Tibial nerve (tissue), 4 donors: ENCODE measurements at places on chromosomes 2 and 18. TPM values are rescaled to one million over a fixed set of nuclear protein-coding genes. Genes with fewer than 3 reads are reported as not detected.

GRCh38 chr2:11346023-11346482 lies 1.6 kb upstream of the ROCK2 start:
- DNase-seq = no peak

The ATG9A gene
- 35.7 TPM for total RNA-seq

The BOLL gene
- not detected for total RNA-seq

The HJURP gene
- total RNA-seq = 0.22 TPM

GRCh38 chr2:142791335-142791734 lies 86.1 kb upstream of the KYNU start:
- no peak for DNase-seq

The CRYGC gene
- not detected for total RNA-seq

The REEP1 gene
- 2.1 TPM for total RNA-seq

- no peak for DNase-seq
Observed at GRCh38 chr2:135050684-135051083, 1.4 kb upstream of the RAB3GAP1 start.

GRCh38 chr2:101204400-101205115 lies 48.1 kb upstream of the CNOT11 start:
- DNase-seq = no peak

The ATP6V1B1 gene
- total RNA-seq = 1.2 TPM

DNA sequence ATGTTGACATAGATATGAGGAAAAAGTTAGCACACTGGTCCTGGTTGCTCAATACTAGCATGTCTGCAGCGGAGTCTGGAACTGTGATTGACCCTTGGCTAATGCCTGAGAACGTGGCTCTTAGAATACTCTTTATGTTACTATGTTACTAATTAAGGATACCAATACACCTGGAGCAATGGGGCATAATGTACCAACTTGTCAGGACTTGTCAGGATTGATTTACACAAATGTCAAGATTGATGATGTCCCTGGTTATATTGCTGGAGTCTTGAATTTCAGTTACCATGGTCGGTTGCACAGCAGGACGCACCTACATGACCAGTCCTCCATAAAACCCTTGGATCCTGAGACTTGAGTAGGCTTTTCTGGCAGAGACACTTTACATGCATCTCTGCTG lies 810.9 kb downstream of the CPS1 start:
- DNase-seq = no peak

The HOXD13 gene
- not detected for total RNA-seq

DNA sequence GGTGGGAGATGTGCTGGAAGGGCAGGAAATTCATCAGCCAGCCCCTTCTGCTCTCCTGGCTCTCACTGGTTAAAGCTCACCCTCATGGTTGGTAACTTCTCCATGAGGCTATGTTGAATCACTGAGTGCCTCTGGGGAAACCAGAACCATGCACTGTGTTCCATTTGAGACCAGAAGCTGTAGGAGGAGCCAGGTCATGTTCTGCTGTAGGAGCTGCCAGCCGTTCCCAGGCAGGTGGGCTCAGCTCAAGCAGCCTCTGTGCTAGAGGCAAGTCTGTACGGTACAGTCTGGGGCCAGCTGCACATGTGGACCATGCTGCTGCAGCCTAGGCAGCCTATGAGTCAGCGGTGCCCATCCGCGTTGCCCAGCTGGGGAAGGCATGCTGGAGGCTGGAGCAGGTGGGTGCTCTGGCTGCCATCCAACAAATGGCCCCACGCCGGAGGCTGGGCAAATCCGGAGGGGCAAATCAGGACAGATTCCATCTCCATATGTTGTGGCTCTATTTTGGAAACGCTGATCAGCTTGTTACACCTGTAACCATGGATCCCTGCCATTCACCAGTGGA lies 22.0 kb upstream of the KCNF1 start:
- no peak for DNase-seq

DNA sequence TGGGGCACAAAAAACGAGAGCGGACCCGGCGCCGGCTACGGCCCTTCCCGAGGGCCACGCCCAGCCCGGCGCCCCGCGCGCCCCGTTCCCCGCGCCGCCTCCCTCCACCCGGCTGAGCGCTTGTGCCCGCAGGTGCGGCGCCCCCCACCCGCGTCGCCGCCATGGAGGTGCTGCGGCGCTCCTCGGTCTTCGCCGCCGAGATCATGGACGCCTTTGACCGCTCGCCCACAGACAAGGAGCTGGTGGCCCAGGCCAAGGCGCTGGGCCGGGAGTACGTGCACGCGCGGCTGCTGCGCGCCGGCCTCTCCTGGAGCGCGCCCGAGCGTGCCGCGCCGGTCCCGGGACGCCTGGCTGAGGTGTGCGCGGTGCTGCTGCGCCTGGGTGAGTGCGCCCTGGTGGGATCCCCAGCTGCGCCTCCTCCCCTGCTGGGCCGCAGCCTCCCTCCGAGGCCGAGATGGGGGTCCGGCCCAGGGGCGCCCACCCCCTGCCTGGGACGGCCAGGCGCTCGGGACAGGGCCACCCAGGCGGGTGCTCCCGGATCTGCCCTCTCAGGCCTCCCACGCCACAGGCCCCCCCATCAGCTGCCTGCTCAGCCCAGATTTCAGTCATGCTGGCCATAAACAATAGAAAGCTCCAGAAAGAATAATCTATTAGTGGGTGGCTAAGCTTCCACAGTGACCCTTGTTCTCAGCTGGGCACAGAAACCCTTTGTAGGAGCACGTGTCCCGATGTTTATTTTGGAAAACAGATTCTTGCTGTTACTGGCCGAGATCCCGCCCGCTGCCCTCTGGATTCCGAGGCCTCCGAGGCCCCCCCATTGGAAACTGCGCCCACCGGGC lies 997 bp downstream of the BOK start:
- no peak for DNase-seq

DNA sequence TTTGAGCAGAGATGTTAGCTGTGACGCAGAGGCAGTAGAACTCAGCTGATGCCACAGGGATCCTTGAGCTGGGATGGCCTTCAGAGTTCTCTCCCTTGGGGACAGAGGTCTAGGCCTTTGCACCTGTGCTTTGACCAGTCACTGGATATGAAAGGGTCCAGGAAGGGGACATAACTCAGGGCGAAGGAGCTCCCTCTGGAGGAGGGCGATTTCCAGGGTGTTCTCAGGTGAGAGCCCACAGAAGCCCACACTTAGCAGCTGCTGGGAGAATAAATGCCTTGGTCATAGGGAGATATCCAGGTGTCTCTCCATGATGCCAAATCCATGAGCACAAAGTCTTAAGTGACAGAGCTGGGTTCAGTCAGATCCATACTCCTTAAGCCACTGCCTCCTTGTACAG lies 369.2 kb downstream of the NYAP2 start:
- DNase-seq = no peak

The CRYGD gene
- not detected for total RNA-seq

The TCF23 gene
- not detected for total RNA-seq

DNA sequence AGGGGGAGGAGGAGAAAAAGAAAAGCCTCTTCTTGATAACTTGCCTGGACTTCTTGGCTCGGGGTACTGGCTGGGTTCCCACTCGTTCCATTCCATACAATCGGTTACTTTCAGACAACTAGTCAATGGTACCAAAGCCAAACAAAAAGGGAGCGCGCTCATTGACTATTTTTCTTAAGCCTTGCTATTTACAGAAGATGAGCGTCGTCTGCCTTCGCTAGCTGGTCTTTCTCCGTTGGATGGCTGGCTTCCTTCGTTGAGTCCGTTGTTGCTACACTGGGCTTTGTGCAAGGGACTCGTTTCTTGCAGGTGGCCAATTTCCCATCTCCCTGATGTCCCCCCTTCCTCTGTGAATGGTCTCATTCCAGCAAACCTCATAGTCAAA lies 260.4 kb downstream of the ZNF516 start:
- DNase-seq = no peak

GRCh38 chr2:43609290-43609918 lies 13.6 kb upstream of the THADA start:
- DNase-seq = peak; percentile 61

The SPC25 gene
- not detected for total RNA-seq

DNA sequence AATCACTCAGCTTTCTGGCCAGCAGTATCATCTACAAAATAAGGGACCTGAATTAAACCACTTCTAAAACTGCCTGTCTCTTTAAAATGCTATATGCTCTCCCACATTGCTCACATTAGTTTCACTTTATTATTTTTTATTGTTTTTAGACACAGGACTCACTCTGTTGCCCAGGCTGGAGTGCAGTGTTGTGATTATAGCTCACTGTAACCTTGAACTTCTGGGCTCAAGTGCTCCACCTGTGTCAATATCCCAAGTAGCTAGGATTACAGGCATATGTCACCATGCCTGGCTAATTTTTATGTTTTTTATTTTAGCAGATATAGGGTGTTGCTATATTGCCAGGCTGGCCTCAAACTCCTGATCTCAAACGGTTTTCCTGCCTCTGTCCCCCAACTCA lies 591.3 kb upstream of the ZNF804A start:
- no peak for DNase-seq

DNA sequence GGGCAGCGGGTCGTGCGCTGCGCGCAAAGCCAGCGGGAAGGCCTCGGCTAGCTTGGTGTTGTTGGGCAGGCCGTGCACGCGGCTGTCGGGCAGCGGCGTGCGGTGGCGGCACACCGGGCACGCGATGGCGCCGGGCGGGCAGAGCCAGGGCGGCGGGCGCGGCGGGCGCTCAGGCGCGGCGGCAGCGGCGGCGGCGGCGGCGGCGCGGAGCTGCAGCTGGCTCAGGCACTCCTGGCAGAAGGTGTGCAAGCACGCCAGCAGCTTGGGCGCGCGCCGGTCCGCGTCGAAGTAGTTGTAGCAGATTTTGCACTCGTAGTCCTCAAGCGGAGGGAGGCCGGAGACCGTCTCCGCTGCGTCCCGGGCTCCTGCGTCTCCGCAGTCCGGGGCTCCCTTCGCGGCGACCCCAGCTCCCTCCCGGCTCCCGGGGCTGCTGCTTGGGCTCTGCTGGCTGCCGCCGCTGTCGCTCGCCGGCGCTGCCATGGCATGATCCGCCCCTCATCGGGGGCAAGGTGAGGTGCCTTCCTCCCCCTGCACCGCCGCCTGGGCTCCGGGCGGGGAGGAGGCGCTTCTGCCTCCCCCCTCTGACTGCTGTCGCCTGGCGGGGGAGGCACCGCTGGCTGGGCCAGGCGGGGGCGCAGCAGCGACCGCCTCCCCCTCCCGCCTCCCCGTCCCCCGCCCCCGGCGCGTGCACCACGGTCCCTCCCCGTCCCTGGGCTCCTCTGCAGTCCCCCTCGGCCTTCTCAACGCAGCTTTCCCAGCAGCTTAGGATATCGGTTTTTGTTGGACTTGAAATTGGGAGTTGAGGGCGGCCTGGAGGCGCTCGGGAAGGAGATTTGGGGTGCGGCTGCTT lies 21.0 kb upstream of the PAX3 start:
- DNase-seq = no peak

GRCh38 chr2:202147775-202148174 lies 74.7 kb downstream of the KIAA2012 start:
- DNase-seq = no peak

The SDC1 gene
- total RNA-seq = 0.78 TPM

DNA sequence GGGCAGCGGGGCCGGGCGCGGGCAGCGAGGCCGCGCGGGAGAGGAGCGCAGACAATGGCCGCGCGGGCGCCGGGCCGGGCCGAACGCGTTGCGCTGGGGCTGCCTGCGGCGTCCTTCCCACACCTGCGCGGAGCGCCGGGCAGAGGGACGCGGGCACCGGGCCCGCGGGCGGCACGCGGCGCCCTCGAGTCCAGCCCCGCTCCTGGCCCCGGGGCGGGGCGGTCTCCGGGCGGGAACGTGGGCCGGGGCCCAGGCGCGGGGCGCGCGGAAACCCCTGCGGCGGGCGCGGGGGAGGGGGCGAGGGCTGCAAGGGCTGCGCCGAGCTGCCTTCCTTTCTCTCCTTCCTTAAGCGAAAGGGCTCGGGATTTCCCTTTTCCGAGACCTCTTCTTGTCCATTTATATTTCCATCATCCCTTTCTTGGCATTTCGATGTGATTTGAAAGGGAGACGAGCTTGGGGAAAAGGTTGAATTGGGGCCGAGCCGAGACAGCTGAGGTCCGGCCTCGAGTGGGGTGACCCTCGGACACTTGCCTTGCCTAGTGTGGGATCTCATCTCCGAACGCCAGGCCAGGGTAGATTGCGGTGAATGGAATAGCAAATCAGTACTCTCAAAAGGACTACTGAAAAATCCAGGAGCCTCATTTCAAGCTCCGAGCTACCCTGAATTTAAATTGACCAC lies 676 bp downstream of the KLHL23 start:
- DNase-seq = no peak

The TWIST2 gene
- 140 TPM for total RNA-seq

The C1QL2 gene
- total RNA-seq = not detected

DNA sequence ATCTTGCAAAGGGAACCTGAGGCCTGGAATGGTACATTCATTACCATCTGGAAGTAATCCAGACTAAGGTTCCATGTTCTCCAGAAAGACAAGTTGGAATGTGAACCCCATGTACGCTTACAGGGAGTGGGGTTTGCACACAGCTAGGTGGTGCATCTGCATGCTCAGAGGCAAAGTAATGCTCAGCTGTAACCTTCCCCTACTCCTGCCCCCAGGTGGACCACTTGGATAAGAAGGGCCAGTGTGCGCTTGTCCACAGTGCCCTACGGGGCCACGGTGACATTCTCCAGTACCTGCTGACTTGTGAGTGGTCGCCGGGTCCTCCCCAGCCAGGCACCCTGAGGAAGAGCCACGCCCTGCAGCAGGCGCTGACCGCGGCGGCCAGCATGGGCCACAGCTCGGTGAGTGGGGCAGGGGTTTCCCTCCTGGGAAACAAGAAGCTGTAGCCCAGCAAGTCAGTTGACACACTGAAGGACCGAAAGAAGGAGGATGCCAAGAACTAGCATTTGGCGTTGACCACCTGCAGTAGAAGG lies 90.0 kb downstream of the WDSUB1 start:
- DNase-seq = no peak

The NR4A2 gene
- 19.5 TPM for total RNA-seq

The GAL3ST2 gene
- 3.9 TPM for total RNA-seq

The CFLAR gene
- total RNA-seq = 249 TPM

The SLC14A1 gene
- 0.60 TPM for total RNA-seq
